ENCODE measurements at places on chromosomes 12 and 14.

DNA sequence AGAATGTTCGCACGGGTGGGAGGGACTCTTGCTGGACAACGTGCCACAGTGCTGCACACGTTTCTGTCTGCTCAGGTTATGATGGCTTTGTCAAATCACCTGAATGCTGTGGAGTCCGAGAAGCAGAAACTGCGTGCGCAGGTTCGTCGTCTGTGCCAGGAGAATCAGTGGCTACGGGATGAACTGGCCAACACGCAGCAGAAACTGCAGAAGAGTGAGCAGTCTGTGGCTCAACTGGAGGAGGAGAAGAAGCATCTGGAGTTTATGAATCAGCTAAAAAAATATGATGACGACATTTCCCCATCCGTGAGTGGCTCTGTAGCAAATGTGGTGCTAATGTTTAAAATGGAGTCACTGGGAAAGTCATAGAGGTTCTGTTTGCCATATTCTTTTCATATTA is 28.5 kb downstream of the KLC1 start:
- no peak for DNase-seq

GRCh38 chr12:64065881-64066451 is 156.1 kb downstream of the KICS2 start:
- no peak for DNase-seq

GRCh38 chr14:102437997-102438915 is 71.3 kb downstream of the ANKRD9 start:
- peak; percentile 88 for DNase-seq

DNA sequence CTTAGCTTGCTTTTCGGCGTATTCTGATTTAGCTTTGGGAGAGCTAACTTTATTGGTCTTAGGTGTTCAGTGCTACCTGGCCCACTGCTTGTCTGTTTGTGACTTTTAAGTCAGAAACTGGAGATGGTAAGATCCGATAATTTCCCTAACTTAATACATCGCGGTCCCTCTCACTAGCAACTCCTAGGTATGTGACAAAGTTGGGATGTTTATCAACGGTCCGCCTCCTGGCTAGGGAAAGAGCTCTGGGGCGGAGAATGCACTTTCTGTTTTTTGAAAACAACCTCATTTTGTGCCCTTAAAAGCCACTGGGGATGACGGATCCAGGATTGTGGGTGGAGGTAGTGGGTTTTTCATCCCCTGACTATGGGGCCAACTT is 1.2 kb downstream of the CDKN1B start:
- DNase-seq = no peak

GRCh38 chr12:120072472-120073249 is 43.9 kb downstream of the RAB35 start:
- no peak for DNase-seq

- no peak for DNase-seq
Observed at GRCh38 chr14:68705741-68706283, 87.1 kb downstream of the ZFP36L1 start.

DNA sequence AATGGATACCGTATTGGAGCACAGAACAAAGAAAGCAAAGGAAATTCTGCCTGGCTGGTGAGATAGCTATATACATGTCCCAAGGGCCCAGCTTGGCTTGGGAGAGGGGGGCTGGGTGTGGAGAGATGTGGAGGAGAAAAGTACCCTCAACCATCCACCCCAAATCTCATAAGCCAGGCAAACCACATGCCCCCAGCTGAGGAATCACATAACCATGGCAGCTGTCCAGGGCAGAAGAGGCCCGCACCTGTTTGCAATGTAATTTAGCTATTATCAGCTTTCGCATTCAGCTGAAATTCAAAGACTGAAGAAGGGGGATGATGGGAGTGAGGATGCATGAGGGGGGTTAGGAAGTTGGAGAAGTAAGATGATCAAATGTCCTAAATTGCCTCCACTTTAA is 196.1 kb downstream of the TBX5 start:
- no peak for DNase-seq

GRCh38 chr14:92677087-92677668 is 71.2 kb downstream of the LGMN start:
- DNase-seq = peak; percentile 66

DNA sequence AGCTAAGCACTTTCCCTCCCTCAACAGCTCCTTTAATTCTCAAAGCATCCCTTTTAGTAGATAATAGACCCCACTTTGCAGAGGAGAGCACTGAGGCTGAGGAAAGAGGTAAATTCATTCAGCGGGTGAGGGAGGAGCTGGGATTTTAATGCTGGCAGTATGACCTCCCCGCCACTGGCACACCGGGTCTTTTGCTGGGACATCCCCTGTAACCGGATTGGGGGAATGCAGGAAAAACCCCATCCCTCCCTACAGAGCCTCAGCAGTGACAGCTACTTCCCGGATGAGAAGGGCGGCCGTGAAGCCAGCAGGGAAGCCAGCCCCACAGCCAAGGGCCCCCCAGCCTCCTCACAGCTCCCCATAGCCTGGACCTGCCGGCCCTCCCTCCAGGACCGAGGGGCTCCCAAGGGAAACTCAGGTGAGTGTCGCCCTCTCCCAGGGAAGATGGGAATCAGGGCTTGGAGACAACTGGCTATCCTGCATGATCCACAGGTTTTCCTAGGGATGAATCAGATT is 12.1 kb downstream of the ZBTB39 start:
- DNase-seq = no peak

DNA sequence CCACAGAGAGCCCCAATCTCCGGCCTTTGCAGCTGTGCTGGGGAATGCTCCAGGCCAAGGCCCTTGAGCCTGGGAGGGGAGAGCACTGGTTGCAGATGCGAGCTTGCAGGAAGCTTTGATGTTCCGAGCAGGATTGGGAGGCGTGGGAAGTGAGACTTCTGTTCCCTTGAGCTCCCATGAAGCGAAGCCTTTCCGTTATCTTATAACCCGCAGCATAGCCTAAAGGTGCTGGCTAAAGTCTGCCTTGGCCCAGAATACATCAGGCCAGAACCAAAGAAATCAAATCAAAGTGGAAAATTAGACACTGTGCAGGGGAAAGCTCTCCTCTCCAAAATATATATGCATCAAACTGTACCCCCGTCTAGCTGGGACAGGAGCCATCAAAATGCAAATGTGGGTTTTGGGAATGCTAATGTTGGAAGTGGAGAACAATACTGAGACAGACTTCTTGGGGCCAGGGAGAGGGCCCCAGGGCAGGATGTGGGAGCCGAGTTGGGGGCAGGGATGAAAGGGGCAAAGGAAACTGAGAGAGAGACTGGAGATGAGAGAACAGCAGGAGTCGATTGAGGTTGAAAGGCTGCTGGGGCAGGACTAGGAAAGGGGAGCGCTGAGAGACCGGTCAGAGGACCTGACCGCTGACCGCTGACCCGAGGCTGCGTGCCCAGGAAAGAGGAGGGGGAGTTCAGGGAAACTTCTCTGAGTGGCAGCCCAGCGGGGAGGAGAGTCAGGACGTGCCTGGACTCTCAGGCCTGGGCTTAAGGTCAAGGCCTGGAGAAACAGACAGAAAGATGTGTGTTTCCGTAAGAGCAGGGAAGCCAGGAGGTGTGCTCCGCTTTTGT is 152.2 kb upstream of the PARP11 start:
- DNase-seq = no peak

- DNase-seq = no peak
Observed at GRCh38 chr12:131321988-131322387, 368.3 kb downstream of the ADGRD1 start.

GRCh38 chr14:80475074-80475473 is 263.8 kb upstream of the DIO2 start:
- no peak for DNase-seq

- DNase-seq = peak; percentile 44
Observed at GRCh38 chr14:29643433-29644211, 284.0 kb downstream of the PRKD1 start.

DNA sequence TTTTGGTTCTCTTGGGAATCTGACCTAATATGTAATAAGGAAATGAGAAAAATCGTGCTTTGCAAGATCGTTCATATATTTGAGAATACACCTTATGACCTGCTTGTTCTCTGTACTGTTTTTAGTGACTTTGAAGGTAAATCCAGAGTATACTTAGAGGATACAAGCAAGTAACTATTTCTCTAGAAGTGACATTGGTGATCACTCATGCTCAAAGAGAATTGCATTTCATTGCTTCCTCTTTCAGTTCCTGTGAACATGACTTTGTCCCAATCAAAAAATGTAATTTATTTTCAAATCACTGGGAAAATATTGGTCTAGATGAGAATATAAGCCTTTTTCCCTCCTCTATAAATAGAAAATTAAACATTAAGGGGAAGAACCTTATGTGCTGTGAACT is 2.7 kb downstream of the KTN1 start:
- peak; percentile 70 for DNase-seq

DNA sequence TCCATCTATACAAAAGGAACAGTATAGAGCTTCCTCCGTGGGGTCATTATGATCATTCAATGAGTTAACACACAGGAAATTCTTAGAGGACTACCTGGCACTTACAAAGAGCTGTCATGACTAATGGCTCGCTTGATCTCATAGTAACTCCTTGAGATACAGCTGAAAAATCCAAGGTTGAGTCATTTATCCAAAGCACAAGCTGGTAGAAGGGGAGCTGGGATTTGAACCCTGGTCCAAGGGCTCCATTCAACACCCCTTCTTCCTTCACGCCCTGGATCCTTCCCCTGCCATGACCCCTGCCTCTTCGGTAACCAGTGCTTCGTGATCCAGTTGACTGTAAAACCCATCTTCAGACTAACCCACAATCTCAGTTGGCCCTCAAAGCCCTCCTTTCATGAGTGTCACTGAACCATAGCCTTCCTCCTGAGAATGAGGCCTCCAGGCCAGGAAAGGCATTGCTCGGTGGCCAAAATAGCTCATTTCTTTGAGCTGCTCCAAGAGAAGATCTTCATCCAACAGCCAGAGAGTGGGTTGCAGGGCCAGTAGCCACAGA is 7.8 kb downstream of the ZFP36L1 start:
- no peak for DNase-seq

DNA sequence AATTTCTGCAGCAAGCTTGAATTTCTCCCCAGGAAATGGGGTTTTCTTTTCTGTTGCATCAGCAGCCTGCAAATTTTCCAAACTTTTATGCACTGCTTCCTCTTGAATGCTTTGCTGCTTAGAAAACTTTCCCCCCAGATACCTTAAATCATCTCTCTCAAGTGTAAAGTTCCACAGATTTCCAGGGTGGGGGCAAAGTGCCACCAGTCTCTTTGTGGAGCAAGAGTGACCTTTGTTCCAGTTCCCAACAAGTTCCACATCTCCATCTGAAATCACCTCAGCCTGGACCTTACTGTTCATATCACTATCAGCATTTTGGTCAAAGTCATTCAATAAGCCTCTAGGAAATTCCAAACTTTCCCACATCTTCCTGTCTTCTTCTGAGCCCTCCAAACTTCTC is 241.6 kb upstream of the TMTC1 start:
- DNase-seq = no peak

GRCh38 chr14:77190977-77191376 is 9.4 kb downstream of the TMEM63C start:
- no peak for DNase-seq

GRCh38 chr12:113005762-113006161 is 27.4 kb downstream of the OAS2 start:
- DNase-seq = no peak

DNA sequence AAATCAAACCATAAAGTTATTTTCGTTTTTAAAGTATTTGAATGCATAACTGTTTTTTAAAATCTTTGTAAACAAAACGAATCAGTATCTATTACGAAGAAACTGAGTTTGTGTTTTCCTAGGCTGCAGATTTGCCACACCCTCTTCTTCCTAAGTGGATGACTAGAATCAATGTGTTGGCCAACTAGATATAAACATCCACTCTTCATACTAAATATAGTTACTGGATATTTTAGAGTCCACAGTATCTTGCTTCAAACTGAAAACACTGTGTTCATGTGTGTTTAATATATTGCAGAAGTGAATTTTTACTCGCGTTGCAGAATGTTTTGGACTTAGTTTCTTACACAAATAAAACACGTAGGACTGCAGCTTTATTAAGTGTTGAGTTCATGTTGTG is 63.2 kb downstream of the KLHL28 start:
- DNase-seq = no peak
